ENCODE measurements at places on chromosomes 7 and 10.

DNA sequence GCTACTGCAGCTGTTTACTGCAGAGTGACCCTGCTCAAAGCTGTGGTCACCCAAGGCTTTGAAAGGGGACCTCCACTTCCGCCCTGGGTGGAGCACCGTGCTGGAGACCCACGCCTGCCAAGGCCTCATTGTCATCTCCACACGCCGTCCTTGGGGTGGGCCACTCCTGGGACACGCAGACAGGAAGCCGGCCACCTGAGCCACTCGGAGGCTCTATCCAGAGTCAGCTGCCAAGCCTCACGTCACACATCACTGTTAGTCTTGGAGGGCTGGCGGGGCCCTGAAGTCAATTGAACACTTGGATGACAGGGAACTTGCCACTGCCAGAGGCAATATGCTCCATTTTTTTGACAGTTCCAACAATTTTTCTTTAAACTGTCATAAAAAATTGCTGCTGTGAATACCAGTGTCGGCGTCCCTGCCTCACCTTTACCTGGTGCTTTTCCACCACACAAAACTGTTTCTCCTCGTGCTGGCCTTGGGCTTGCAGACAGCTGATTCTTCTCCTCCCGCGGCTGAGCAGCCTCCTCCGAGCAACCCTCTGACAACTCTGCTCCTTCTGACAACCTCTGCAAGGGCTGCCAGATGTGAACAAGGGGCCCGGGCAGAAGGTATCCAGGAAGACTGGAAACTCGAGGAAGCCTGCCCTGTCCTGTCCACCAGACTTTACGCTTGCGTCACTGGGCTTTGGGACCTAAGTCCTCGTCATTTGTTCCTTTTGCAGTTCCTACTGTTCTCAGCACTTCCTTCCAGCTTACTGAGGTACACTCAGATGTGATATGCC lies 81.9 kb downstream of the EGFR start:
- no peak for DNase-seq

- DNase-seq, result no peak
Measured at GRCh38 chr10:35359056-35359455, 22.7 kb downstream of the CCNY start.

DNA sequence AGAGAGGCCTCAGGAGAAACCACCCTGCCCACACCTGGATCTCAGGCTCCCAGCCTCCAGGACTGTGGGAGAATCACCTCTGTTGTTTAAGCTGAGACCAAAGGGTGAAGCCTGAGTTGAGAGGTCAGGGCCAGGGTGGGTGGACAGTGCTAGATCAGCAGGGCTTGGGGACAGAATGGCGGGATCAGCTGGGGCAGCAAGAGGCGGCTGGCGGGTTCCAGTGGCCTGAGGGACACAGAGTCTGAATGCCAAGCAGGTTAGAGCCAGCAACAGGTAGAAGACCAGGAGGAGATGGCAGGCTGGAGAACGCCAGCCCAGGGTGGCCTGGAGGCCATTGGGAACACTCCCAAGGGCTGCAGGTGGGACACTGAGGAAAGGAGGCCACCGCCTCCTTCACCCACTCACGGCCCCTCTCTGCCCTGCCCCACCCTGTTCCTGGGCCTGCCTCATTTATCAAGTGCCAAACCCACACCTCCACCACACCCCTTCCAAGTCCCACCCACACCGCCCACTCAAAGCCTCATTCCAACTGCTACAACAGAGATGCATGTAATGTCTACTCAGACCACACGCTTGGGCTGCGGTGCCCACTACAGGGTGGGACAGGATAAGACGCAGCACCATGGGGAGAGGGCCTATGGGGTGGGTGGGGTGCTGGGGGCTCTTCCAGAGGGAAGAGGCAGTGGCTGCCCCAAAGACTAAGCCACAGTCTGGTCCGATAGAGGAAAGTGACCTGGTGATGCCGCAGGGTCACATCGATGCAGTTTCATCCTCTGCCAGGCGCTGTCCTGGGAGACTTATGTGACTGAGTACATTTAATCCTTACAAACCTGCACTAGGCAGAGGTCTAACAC lies 173.9 kb downstream of the TNS3 start:
- DNase-seq, result no peak

- no peak for DNase-seq
Measured at GRCh38 chr7:150626696-150627095, 5.5 kb downstream of the GIMAP6 start.

DNA sequence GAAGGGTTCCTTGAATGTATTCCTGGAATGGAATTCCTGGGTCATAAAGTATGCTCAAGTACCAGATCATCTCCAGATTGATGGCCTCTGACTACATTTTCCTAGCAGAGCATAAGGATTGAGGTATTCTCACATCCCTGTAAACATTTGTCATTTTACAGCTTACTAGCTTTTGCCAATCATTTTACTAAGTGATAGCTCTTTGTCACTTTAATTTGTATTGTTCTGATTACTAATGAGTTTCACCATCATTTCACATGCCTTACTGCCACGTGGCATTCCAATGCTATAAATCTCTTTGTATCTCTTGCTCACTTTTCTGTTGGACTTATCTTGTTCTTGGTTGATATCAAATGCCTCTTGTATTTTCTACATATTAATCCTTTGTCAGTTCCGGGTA lies 68.6 kb upstream of the CACNB2 start:
- no peak for DNase-seq

DNA sequence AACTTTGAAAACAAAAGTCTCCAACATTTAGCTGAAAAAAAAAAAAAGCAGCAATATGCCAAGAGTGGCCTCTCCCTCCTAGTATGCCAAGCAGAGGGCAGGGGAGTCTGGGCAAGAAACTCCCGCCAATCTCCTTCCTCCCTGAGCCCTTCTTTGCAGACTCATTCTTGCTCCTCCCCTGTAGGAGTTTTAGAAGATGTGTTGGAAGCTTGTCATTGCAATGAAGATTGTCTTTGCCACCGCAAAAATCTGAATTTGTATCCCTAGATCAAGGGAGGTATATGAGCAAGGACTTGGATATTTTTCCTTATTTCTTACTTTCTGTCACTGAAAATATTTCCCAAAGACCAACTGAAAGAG lies 2.6 kb upstream of the TNS3 start:
- DNase-seq, result no peak

- no peak for DNase-seq
Measured at GRCh38 chr7:127628445-127628844, 10.5 kb upstream of the PAX4 start.

DNA sequence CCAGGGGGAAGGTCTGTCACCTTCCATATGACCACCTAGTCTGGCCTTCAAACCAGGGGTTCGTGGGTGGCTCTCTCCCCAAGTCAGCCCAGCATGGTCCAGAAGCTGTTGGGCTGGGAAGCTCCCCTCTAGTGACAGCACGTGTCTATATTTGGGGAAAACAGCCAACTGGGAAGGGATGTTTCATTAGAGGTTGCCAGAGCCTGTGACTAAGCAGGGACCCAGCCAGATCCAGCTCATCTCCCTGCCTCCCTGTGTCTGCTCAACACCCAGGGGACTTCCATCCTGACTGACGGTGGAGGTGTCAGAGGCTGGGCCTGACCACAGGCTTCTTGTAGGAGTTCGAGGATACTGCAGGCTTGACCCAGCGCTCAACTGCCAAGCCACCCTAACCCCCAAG lies 10.5 kb downstream of the STYXL1 start:
- DNase-seq, result peak; percentile 32

- DNase-seq, result no peak
Measured at GRCh38 chr10:87987206-87987605, 123.8 kb downstream of the PTEN start.

DNA sequence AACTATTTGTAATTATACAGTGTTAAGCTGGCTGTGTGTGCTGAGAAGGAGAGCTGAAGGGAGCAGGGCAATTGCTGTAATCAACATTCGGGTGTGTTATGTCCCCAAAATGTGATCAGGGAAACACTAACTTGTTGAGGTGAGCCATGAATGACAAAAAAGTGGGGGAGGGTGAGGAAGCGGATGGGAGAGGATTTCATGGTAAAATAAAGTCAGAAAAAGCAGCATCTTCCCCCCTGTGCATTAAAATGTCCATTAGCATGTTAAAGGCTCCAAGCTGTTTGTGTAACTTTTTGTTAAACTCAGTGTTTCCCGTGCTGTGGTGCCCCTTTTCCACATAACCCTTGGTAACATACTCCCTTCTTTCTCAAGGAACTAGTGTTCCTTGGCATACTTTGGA lies 84.9 kb downstream of the ARID5B start:
- no peak for DNase-seq

GRCh38 chr10:31209478-31209877 lies 109.5 kb upstream of the ZEB1 start:
- peak; percentile 33 for DNase-seq

DNA sequence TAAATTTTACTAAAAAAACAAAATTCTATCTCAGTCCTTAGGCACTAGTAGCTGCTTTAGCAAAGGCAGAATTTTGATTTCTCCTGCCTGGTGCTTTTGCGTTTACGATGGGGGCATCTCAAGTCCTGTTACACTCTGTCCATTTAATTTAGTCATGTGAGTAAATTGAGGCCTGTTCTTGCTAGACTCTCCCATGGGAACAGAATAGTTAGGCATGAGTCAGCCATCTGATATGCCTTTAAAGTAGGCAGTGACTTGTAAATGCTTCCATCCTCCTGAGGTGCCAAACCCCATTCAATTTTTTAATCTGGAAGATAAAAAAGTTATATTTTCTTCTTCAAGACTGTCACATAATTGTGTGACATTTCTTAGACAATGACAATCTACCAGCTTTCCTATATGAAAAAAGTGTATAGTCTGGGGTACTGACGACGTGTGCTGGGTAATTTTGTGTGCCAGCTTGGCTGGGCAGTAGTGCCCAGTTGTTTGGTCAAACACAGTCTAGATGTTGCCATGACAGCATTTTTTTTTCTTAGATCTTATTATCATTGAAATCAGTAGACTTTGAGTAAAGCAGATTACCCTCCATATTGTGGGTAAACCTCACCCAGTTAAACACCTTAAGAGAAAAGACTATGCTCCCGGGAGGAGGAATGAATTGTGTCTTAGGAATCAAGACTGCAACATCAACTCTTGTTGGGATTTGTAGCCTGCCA lies 603.4 kb downstream of the SORCS1 start:
- no peak for DNase-seq

- DNase-seq, result peak; percentile 21
Measured at GRCh38 chr10:86048973-86049372, 317.6 kb downstream of the GRID1 start.

GRCh38 chr7:148963583-148964482 lies 64.5 kb downstream of the PDIA4 start:
- no peak for DNase-seq

- DNase-seq, result no peak
Measured at GRCh38 chr7:114859477-114859876, 62.4 kb upstream of the MDFIC start.

DNA sequence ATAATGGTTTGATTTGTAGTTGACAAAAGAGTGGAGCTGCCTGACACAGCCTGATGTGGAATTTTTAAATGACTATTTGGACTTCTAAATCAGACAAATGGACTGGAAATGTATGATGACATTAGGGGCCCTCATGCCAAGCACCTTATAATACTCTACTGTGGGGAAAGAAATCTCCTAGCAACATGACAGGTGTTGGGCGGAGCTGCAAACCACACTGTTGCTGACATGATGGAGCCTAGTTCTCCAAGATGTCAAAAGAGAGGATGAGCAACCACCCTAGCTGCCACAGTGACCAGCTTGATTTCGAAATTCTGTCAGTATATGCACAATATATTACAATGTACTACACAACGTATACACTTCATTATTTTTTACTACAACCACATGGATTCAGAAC lies 65.8 kb downstream of the RHOBTB1 start:
- no peak for DNase-seq

DNA sequence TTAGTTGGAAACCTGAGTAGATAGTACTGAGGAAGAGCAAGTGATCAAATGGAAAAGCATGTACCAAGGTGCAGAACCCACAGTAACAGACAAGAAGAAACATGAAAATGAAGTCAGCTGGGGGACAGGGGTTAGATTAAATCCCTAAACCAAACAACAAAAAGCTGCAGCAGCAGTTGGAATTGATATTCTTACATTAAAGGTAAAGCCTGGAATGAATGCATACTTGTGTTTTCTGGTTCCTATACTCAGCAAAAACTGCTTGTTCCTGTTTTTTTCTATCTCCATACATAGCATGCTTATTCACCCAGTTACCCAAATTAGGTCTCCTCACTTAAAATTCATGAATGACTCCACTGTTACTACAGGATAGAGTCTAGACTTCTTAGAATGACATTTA lies 92.4 kb downstream of the TPST1 start:
- peak; percentile 58 for DNase-seq

- DNase-seq, result peak; percentile 3
Measured at GRCh38 chr7:103989200-103989784, at the start of gene RELN. RELN (minus strand) TSS chr7:103989658; CDS start chr7:103989356, 302 bp downstream.

GRCh38 chr7:140426130-140426529 lies 22.3 kb downstream of the RAB19 start:
- DNase-seq, result no peak

GRCh38 chr7:104883248-104883717 lies 130.7 kb upstream of the KMT2E start:
- DNase-seq, result no peak

DNA sequence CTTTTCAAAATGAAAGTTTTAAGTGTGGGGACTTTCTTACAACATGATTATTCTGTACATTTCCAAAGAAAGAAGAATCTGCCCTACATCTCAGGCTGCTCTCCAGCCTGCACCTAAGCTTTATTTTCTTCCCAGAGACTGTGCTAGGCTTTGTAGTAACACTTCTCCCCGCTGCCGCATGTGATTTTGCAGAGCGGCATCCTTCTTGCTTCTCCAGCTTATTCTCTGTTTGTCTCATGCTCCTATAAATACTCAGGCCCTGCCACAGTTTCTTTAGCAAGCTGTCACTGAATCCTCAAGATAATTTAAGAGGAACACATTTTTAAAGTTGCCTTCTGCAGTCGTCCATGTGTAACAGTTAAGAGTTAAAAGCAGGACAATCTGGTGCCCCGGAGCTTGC lies 53.5 kb downstream of the INSYN2A start:
- DNase-seq, result no peak
